ENCODE measurements at places on chromosomes 2 and 18. TPM values are rescaled to one million over a fixed set of nuclear protein-coding genes. Genes with fewer than 3 reads are reported as not detected.

Gene TNFAIP6
- total RNA-seq = 2.0 TPM

Gene TRIM43
- not detected for total RNA-seq

Gene PAX3
- not detected for total RNA-seq

Gene IL36G
- total RNA-seq = not detected

Gene UGT1A5
- 1.2 TPM for total RNA-seq

Gene DSC3
- total RNA-seq = 176 TPM

Gene RFX8
- total RNA-seq = 1.2 TPM

Gene ARMC9
- 16.0 TPM for total RNA-seq

Gene HMSD
- total RNA-seq = not detected

Gene RNF25
- 25.5 TPM for total RNA-seq

Gene FIGN
- 3.2 TPM for total RNA-seq

Gene PPP1R1C
- not detected for total RNA-seq

Gene FMNL2
- total RNA-seq = 35.4 TPM

Gene MC2R
- not detected for total RNA-seq

Gene TLX2
- 6.6 TPM for total RNA-seq

Gene CRYGD
- total RNA-seq = not detected

Gene RIT2
- total RNA-seq = not detected

Gene CCDC102B
- total RNA-seq = 6.4 TPM

Gene CD207
- total RNA-seq = 2.5 TPM

Gene ZDBF2
- 13.0 TPM for total RNA-seq

Gene RAX
- total RNA-seq = not detected

Gene CABYR
- 0.74 TPM for total RNA-seq

Gene ZC3H15
- total RNA-seq = 59.9 TPM
